ENCODE measurements at places on chromosomes 2 and 18.

GRCh38 chr2:235433860-235434259 lies 60.0 kb upstream of the AGAP1 start:
- peak; percentile 49 for DNase-seq

DNA sequence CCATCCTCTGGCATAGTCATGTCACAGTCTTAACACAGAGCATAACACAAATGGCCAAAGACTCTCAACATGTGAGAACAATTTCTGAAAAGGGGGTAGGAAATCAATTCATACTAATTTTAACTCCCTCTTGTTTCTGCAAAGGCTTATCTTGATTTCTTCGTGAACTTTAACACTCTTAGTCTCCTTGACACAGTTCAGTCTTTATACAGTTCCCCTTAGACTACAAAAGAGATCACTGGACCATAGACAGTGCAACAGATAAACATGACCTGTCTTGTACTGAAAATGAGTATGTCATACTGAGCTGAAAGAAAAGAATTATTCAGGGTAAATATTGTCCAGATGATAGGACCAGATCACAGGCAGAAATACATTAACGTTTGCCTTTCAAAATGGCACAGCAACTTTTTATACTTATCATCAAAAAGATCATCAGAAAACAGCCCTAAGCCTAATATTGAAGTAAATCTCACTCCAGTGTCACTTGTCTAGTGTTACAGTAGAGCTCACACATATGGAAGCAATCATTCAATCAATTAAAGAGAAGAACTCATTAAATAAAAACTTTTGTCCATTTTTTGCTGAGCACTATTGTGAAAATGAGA lies 56.4 kb upstream of the VRK2 start:
- no peak for DNase-seq

- no peak for DNase-seq
These were observed 333.3 kb downstream of the PLCL1 start for GRCh38 chr2:198137733-198138132.

- peak; percentile 22 for DNase-seq
These were observed 725 bp downstream of the SLC66A2 start for GRCh38 chr18:79950515-79951341.

DNA sequence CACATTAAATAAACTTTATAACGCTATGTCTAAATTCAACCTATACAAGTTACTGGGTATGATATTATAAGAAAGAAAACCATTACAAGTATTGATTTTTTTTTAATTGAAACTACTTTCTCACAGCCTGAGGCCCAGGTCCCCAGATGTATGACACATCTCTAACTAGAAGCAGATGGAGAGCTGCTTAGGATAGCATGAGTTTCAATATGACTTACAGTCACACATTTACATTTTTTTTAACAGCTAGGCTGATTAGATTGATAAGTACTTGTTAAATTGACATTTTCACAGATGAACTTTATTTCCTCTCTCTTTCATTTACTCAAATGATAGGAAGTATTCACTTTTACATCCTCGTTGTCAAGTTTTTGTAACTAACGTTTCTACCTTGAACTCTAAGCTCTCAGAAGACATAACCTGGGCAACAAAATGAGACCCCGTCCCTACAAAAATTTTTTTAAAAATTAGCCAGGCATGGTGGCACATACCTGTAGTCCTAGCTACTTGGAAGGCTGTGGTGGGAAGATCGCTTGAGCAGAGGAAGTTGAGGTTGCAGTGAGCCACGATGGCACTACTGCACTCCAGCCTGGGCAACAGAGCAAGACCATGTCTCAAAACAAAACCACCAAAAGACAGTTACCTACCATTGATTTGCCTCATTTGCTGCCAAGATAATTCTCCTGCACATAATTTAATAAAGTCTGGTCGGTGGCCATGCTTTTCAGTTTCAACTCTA lies 52.4 kb downstream of the STK39 start:
- DNase-seq: peak; percentile 42

GRCh38 chr2:162159446-162159845 lies 7.4 kb upstream of the GCG start:
- DNase-seq: no peak

DNA sequence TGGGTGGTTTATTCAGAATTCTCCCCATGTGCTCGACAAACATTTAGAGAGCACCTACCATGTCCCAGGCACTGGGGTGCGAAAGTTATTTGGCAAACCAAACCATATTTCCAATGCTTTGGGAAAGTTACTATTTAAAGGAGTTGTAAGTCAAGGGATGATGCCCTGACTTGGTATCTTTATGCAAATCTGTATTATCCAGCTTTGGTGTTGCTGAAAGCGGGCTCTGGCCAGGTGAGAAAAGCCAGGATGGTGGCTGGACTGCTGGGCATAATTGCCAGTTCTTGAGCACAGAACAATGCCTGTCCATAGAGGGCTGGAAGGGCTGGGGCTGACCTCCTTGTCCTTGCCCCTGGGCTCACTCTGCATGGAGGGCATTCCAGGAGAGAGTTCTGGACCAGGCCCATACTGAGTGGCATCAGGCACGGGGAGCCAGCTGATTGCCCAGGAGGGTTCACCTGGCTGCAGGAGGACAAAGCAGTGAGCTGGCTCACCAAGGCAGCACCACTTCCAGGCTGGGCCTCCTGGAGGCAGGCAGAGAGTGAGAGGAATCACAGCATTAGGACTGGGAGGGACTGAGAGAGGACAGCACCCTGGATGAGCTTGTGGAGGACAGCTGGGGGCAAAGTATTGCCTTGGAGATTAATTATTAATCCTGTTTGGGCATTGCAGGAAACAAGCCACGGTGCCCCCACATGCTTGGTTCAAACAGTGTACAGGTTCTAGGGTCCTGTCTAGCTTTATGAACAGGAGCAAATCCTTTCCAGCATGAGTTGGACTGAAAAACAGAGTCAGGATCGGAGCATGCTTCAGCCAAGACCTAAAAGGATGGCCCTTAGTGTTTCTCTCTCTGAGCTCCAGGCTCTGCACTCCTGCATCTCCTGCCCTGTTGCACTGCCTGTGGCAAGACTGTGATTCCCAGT lies 7.1 kb downstream of the KHK start:
- DNase-seq: no peak

GRCh38 chr2:172329416-172329773 lies 98.0 kb upstream of the ITGA6 start:
- DNase-seq: no peak

DNA sequence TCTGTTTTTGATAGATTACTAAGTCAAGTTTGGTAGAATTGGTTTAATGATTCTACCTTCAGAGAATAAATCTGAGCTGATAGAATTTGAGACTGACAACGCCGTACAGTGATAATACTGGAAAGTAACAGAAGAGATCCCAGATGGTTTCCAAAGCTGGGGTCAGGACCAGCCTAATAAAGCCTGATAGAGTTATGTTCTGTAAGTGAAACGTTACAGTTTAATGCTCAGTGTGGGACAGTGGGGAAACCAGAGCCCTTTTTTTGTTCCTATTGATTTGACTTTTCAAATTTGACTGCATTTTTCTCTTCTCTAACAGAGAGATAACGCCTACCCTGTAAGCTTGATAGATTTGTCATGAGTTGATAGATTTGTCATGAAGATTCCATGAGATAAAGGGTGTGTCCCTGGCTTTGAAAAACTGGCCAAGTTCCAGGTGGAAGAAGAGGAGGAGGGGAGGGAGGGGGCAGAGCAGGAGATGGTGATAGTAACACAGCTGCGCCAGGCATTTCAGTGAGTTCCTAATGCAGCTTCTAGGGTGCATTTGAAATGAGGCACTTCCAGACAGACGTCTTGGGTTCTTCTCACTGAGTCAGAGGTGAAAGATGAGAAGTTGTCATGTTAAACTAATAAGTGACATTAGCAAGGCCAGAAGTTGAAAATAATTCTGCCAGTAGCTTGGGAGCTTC lies 65.1 kb downstream of the CERS6 start:
- DNase-seq: peak; percentile 17

GRCh38 chr2:27216416-27217137 lies 592 bp upstream of the CAD start:
- no peak for DNase-seq

GRCh38 chr2:19349911-19350677 lies 8.3 kb downstream of the OSR1 start:
- peak; percentile 27 for DNase-seq
